ENCODE measurements at places on chromosomes 16 and 17.

GRCh38 chr17:60087882-60088669 is 9.4 kb upstream of the HEATR6 start:
- peak; percentile 82 for DNase-seq

GRCh38 chr17:40956401-40957254 is 10.1 kb downstream of the KRT39 start:
- no peak for DNase-seq

- no peak for DNase-seq
Observed at GRCh38 chr17:61097781-61098180, 301.9 kb upstream of the TBX2 start.

DNA sequence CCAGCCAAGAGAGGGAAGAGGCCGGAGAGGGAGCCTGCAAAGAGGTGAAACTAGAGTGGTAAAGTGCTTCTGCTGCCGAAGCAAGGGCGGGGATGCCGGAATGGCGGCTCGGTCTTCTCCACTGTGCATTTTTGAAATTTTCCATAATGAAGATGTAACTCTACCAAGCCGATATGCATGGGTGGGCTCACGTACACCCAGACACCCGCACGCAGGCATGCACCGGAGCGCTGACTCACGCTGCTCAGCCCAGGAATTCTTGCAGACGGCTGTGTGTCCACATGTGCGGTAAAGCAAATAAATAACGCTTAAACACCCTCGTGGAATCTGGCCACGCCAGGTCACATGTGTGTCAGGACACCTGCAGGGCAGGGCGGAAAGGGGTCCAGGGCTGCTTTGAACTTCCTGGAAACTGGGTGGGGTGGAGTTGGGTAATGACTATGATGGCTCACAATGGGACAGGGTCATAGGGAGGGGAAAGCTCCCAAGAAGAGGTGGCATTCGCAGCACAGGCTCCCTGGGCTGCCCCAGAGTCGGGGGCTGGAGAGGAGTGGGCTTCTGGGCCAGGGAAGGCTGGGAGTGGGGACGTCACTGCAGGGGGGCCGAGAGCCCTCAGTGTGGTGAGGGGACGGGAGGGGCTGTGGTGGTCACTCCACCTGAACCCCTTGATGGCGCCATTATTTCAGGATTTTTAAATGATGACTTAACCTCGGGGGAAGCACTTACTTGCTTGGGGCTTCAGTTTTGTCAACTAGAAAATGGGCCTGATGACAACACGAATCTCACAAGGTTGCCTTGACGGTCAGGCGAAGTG is 265.5 kb downstream of the PARN start:
- DNase-seq: peak; percentile 54

GRCh38 chr16:997440-998051 is 16.0 kb downstream of the SOX8 start:
- peak; percentile 91 for DNase-seq

DNA sequence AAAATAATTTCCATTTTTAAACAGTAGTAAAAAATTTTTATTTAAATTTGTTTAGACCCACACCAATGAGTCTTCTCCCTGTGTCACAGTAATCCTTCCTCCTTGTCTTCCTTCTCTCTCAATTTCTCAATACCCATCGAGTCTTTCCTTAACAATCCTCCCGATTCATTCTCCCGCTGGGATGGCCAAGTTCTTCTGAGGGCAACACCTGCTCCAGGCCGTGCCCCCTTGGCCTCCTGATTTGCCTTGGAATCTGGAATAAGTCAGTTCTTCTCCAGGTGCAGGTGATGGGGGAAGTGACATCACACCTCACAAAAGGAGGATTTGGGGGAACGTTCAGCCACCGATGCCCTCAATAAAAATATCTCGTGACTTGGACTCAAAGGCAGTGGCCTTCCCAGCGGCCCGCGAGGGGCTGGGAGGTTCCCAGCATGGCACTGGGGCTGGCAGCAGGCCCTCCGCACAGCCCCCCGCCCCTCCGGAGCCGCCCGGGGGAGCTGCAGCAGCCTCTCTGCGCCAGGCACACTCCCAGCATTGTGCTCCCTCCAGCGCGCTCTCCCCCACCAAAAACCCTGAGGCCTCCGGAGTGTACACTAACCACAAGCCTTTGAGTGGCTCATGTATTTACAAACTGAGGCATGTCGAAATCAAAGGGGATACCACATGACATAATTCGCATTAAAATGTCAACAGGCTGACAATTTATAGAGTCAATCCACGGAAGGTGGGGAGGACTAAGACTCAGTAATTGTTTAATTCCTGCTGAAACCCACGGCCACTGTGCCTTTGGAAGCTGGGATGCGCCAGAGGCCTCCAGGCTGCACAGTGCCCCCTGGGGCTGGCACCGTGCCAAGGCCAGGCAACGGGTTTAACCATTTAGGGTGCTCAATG is 120.5 kb downstream of the ZFHX3 start:
- no peak for DNase-seq

DNA sequence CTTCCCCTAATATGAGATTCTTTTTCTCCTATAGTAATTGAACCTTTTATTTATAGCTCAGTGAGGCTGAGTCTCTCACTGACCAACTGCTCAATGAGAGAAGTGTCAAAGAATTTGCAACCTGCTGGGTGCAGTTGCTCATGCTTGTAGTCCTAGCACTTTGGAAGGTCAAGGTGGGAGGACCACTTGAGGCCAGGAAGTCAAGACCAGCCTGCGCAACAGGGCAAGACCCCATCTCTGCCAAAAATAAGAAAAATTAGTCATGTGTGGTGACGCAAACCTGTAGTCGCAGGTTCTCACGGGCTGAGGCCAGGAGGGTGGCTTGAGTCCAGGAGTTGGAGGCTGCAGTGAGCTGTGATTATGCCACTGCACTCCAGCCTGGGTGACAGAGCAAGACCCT is 30.9 kb upstream of the CRYBA1 start:
- DNase-seq: no peak

- no peak for DNase-seq
Observed at GRCh38 chr16:1612320-1613111, at the start of gene CRAMP1. Gene CRAMP1, plus strand, starts transcription at chr16:1612360. Its CDS starts 2,280 bp downstream, at chr16:1614640.

- no peak for DNase-seq
Observed at GRCh38 chr17:61968757-61969156, 41.0 kb upstream of the INTS2 start.

GRCh38 chr17:50620237-50620636 is 14.4 kb upstream of the ABCC3 start:
- DNase-seq: no peak

- no peak for DNase-seq
Observed at GRCh38 chr17:8887301-8887700, 19.8 kb upstream of the PIK3R6 start.

DNA sequence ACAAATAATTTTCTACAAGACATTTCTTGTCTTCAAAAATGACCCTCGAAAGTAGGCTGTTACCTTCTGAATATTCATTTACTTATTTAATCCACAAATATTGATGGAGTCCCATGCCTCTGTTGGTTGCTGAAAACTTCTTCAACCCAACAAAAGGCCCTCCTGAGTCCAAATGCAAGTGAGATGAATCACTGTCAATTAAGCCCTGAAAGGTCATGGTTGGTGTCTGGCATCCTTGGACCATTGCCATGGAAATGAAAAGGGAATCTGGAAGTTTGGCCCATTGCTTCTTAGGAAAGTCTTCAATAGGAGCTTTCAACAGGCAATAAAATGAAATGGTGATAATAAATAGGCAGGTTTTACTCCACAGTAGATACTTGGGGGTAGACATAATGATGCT is 364.7 kb upstream of the DYNLRB2 start:
- DNase-seq: no peak

DNA sequence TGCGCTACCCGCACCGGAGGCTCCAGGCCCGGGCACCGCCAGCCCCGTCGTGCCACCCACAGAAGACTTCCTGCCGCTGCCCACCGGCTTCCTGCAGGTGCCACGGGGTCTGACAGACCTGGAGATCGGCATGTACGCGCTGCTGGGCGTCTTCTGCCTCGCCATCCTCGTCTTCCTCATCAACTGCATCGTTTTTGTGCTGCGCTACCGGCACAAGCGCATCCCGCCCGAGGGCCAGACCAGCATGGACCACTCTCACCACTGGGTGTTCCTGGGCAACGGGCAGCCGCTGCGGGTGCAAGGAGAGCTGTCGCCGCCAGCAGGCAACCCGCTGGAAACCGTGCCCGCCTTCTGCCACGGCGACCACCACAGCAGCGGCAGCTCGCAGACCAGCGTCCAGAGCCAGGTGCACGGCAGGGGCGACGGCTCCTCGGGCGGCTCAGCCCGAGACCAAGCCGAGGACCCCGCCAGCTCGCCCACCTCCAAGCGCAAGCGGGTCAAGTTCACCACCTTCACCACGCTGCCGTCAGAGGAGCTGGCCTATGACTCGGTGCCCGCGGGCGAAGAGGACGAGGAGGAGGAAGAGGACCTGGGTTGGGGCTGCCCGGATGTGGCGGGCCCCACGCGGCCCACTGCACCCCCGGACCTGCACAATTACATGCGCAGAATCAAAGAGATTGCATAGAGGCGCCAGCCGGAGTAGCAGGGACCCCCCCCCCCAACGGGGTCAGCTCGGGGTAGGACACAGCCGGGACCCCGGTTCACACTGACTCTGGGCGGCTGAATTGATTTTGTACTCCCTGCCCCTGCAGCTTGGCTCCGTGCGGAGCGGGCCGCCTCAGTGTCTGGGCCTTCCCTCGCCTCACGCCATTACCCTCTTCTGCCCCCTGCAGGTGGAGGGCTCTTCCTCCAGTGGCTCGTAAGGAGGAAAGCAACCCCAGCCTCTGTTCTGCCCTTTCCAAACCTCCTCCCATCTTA is 58.5 kb downstream of the TMEM132E start:
- peak; percentile 92 for DNase-seq

DNA sequence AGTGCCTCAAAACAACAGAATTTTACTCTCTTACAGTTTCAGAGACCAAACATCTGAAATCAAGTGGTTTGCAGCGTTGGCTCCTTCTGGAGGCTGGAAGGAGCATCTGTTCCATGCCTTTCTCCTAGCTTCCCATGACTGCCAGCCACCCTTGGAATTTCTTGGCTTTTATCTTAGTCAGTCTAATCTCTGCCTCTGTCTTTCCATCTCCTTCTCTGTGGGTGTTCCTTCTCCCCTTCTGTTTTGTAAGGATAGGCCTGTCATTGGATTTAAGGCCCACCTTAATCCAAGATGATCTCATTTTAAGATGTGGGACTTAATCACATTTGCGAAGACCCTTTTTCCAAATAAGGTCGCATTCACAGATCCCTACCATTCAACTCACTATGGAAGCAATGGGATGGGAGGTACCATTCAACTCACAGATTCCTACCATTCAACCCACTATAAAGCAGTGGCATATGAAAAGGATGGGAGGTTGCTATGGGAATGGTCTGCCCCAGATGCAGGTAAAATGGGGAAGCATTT is 321.8 kb downstream of the WWOX start:
- peak; percentile 62 for DNase-seq

DNA sequence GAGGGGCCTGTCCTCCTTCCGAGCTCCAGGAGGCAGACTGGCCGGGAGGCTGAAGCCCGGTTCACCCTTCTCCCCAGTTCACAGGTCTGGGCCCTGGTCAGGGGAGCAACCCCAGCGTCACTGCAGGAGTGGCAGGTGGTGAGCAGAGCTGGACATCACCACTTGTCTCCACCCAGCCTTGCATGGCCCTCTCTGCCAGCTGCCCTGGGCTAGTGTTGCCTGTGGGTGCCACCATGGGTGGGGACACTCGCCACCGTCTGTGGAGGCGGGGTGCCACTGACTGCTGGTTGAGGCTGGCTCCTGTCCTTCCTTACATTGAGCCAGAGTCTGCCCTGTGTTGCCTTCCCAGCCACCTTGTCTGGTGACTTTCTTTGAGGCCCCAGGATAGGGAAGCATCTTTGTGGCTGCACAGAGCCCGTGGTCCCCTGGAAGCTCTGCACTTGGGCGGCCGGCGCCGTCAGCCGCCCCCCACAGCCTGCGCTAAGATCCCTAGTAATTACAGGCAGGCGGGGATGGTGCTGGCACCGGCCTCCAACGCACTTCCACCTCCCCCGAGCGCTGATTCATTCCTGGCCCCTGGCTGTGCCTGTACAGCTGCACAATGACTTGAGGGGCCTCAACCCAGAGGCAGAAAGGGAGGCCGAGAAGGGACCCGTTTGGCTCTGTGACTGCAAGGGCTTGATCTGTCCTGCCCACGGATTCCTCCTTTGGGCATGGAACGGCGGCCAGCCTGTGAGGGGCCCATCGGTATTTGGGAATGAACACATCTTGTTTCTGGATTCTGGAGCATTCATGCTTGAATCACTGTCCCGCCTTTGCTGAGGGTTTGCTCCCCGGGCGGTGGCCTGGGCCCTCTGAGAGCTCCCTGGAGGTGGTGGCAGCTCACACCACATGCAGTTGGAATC is 5.2 kb downstream of the BAIAP2 start:
- no peak for DNase-seq

GRCh38 chr17:78774453-78774852 is 7.6 kb downstream of the CYTH1 start:
- no peak for DNase-seq

DNA sequence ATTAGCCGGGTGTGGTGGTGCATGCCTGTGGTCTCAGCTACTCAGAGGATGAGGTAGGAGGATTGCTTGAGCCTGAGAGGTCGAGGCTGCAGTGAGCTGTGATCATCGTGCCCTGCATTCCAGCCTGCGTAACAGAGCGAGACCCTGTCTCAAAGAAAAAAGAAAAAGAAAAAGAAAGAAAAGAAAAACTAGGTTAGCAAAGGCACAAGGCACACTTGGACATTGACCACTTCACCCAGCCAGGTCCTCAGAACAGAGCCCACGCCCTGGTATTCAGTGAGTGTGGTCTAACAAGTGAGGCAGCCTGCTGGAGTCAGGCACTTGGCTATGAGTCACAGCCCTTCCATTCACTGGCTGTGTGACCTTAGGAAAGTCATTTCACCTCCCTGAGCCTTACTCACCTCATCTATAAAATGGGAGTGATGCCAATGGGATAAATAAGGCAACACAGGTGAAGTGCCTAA is 10.4 kb downstream of the MILR1 start:
- no peak for DNase-seq

DNA sequence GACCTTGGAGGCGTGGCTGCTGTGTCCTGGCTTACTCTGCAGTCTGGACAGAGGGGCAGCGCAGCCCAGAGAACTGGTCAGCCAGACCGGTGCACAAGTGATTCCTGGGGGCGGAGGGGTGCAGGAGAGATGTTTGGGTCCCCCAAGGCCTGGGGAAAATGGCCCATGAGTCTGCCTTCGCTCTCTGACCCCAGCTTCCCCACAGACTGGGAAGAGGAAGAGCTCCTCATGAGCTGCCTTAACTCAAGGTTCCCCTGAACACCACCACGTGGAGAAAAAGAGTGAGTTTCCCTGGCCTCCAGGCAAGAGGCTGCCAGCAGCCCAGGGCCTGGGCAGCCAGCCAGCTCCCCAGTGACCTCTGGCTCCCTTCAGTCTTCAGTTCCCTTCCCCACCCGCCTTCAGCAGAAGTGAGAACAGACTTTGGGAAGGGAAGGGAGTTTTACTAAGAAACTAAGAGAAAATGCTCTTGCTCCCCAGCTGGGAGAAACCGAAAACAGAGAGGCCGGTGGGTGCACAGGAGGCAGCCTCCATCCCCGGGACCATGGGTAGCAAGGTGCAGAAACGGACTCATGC is 2.0 kb upstream of the C17orf99 start:
- no peak for DNase-seq

GRCh38 chr17:75504347-75505151 is 10.8 kb downstream of the CASKIN2 start:
- DNase-seq: peak; percentile 94
